SJSA1 (cell line): ENCODE measurements at places on chromosomes 3 and 15.

DNA sequence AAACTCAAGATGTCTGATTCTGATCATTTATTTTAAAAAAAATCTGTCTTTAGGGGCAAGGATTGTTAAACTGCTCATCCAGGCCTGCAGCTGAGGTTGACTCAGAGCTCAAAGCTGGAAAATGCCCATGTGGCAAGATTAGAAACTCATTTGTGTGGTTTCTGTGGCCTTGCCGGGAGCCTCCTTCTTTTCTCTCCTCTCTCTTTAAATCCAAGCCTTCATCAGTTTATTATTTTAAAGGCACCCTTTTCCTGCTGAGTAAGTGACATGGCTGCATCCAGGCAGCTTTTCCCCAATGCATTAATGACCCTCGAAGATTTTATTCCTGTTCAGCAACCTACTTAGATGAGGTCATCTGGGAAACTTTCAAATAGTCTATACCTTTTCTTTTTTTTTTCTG, 221.3 kb upstream of the CDIN1 start:
- peak; percentile 72 for DNase-seq

- DNase-seq: no peak
Measured at GRCh38 chr15:62945760-62946159, 96.8 kb upstream of the TPM1 start.

DNA sequence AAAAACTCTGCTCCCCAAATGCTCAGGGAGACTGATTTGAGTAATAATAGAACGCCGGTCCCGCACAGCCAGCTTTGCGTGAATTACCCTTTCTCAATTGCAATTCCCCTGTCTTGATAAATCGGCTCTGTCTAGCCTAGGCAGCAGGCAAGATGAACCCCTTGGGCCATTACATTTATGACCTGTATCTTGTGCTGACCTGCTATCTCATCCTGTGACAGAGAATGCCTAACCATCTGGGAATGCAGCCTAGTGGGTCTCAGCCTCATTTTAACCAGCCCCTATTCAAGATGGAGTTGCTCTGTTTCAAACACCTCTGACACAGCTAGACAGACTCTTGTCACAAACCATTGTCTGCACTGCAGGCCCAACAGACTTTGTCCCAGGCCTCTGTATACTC, 13.8 kb upstream of the NUP210 start:
- DNase-seq: no peak

DNA sequence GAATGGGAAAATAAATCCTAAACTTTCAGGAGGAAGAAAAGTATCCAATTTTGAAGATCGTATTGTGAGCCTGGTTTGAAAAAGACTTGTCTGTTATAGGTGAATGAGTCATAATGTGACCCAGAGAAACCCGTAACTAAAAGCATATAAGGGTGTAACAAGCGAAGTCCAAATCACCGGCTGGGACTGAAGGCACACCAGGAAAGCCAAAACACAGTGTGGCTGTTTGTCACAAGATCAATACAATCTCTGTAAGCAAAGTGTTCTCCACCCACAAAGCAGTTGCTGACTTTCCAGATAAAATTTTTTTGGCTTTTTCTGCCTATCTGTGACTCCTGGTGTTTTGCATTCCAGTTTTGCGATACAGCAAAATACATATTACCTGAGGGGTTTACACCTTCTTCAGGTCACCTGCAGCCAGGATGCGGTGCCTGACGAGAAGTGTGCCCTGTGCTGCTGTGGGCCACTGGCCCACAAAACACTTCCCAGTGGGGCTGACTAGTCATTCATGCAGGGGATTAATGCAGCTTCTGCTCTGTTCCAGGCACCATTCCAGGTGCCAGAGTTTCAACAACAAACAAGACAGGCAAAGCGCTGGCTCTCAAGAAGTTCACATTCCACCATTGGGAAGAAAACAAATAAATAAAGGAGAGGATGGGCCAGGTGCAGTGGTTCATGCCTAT, 14.4 kb downstream of the HES1 start:
- DNase-seq: no peak

- DNase-seq: no peak
Measured at GRCh38 chr15:79769069-79769481, 127.7 kb downstream of the MTHFS start.

DNA sequence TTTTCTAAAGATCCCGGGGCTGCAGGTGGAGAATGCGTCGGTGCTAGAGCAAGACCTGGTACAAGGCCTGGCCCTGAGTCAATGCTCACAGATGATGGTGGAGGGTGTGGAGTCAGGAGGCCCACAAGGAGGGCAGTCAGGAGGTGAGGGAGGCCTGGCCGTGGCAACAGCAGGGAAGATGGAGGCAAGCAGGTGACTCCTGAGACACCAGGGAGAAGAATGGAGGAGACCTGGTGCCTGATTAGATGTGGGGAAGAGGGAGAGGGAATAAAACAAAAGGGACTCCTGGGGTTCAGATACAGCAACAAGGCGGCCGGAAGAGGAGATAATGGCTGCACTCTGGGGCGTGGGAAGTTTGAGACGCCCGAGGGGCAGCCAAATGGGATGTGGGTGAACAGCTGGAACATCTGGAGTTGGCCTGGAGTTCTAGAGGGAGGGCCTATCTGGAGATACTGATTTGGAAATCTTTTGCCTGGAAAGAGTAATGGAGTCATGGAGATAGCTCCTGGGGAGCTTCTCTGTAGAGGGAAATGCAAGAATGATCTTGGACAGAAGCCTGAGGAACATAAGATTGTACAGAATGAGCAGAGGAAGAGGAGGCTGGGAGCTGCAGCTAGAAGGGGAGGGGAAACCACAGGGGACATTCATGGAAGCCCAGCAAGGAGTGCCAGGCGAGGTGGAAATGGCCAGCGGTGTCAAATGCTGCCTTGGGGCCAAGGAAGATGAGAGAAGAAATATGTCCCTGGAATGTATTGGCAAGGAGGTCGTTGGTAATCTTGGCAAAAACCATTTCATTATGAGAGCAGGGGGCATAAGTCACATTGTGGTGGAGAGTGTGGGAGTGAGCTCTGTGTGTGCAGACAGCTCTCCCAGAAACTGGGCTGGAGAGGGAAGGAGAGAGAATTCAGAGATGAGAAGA, 67.5 kb upstream of the CORO2B start:
- DNase-seq: no peak

- no peak for DNase-seq
Measured at GRCh38 chr15:100772892-100773520, 106.6 kb upstream of the ALDH1A3 start.
